ENCODE measurements at places on chromosomes 5 and 9. TPM values are rescaled to one million over a fixed set of nuclear protein-coding genes. Genes with fewer than 3 reads are reported as not detected.

Gene C5orf15
- 25.7 TPM for total RNA-seq

Gene GRXCR2
- not detected for total RNA-seq

Gene FOCAD
- 11.9 TPM for total RNA-seq

Gene OR13C9
- total RNA-seq, result not detected

Gene C5
- total RNA-seq, result 3.5 TPM

Gene SLC6A19
- not detected for total RNA-seq

Gene SLU7
- 58.5 TPM for total RNA-seq

Gene ELOVL7
- 0.32 TPM for total RNA-seq

Gene RASEF
- not detected for total RNA-seq

Gene INSL6
- not detected for total RNA-seq

Gene KCNN2
- not detected for total RNA-seq

Gene SHISAL2B
- not detected for total RNA-seq

Gene ATP10B
- not detected for total RNA-seq

Gene AHRR
- 6.1 TPM for total RNA-seq

Gene CYSTM1
- 20.1 TPM for total RNA-seq

Gene CNTLN
- total RNA-seq, result 0.46 TPM

Gene PCDHGB1
- total RNA-seq, result 0.37 TPM

Gene TTC23L
- total RNA-seq, result not detected

Gene OR13C2
- not detected for total RNA-seq

Gene CEL
- total RNA-seq, result 0.64 TPM

Gene NRG2
- total RNA-seq, result not detected

Gene KIAA0825
- 1.4 TPM for total RNA-seq

Gene STPG3
- total RNA-seq, result 0.37 TPM

Gene CLIC3
- not detected for total RNA-seq

Gene AJM1
- 1.6 TPM for total RNA-seq

Gene QRFP
- total RNA-seq, result not detected

Gene ERP44
- total RNA-seq, result 16.5 TPM

Gene PCDHGC5
- total RNA-seq, result 0.24 TPM

Gene MSANTD3
- 13.2 TPM for total RNA-seq

Gene PCDHGB6
- total RNA-seq, result 1.2 TPM

Gene GNA14
- total RNA-seq, result not detected

Gene AIF1L
- not detected for total RNA-seq

Gene SLC22A5
- total RNA-seq, result 6.6 TPM

Gene PCDHGA6
- 1.8 TPM for total RNA-seq

Gene PAEP
- total RNA-seq, result not detected

Gene NCS1
- total RNA-seq, result 0.24 TPM

Gene GHR
- not detected for total RNA-seq

Gene CARTPT
- total RNA-seq, result not detected

Gene ANKS6
- 12.1 TPM for total RNA-seq

Gene FABP6
- total RNA-seq, result not detected

Gene TMC1
- total RNA-seq, result not detected

Gene EGFLAM
- not detected for total RNA-seq

Gene SMIM33
- total RNA-seq, result not detected

Gene LVRN
- not detected for total RNA-seq

Gene SLC28A3
- not detected for total RNA-seq

Gene C1QTNF2
- not detected for total RNA-seq

Gene FREM1
- total RNA-seq, result not detected

Gene PCDHB11
- total RNA-seq, result not detected

Gene UNC5A
- not detected for total RNA-seq

Gene PCDHGA3
- 0.51 TPM for total RNA-seq

Gene RGS7BP
- not detected for total RNA-seq
